ENCODE measurements at places on chromosomes 2 and 18. TPM values are rescaled to one million over a fixed set of nuclear protein-coding genes. Genes with fewer than 3 reads are reported as not detected.

- no peak overlapping the region for H3K27ac ChIP-seq
- H3K27me3 ChIP-seq = peaks cover 25% of the 10 kb centered on the region
- no peak overlapping the region for H3K4me3 ChIP-seq
- DNase-seq = no peak
Measured at GRCh38 chr2:73640511-73640911, 1.7 kb downstream of the NAT8 start.

DNA sequence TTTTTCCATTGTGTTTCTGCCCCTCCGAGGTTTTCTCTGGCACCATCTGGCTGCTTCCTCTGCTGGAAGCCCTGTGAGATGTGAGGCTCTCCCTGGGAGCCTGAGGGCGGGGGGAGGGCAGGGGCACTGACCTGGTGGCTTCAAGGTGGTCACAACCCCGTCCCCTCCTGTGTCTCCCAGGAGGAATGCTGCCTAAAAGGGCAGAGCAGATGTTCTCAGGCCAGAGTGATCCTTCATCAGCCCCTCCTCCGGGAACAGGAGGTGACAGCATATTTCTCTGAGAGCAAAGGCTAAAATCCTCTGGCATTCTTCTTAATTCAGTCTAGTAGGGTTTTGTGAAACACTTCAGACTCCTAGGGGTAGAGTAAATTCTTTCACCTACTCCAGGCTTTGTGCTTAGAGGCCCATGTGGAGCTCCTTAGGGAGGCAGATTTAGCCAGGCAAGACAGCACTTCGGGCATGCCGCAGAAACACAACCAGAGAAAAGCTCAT lies 18.3 kb upstream of the GREB1 start:
- no peak overlapping the region for H3K4me3 ChIP-seq
- H3K27ac ChIP-seq = no peak overlapping the region
- no peak for DNase-seq
- no peaks in the 10 kb centered on the region for H3K4me1 ChIP-seq

- H3K36me3 ChIP-seq = no peaks in the 10 kb centered on the region
- no peaks in the 10 kb centered on the region for H3K4me1 ChIP-seq
- H3K27ac ChIP-seq = no peak overlapping the region
- peak; percentile 17 for DNase-seq
- no peak overlapping the region for H3K4me3 ChIP-seq
Measured at GRCh38 chr2:218375212-218375611, 6.9 kb upstream of the SLC11A1 start.

GRCh38 chr2:114651933-114652332 lies 209.5 kb downstream of the DPP10 start:
- no peak overlapping the region for H3K27ac ChIP-seq
- no peaks in the 10 kb centered on the region for H3K36me3 ChIP-seq
- no peaks in the 10 kb centered on the region for H3K4me1 ChIP-seq
- no peak overlapping the region for H3K4me3 ChIP-seq
- DNase-seq = no peak

- H3K36me3 ChIP-seq = no peaks in the 10 kb centered on the region
- peaks cover 35% of the 10 kb centered on the region for H3K4me1 ChIP-seq
- no peak overlapping the region for H3K4me3 ChIP-seq
- peaks cover 18% of the 10 kb centered on the region for H3K27me3 ChIP-seq
- no peak for DNase-seq
Measured at GRCh38 chr2:216860426-216861137, 718 bp upstream of the TNP1 start.

DNA sequence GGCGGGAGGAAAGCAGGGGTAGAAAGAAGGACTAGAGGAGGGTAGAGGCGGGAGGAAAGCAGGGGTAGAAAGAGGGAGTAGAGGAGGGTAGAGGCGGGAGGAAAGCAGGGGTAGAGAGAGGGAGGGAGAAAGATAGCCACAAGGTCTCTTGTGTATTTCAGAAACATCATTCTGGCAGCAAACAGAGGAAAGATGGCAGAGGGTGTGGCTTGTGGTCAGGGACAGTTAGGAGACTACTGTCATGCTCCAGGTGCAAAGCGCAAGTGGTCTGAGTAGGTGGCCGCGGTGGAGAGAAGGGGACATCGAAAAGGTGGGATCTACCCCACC lies 82.4 kb upstream of the TAF1B start:
- DNase-seq = no peak
- H3K36me3 ChIP-seq = no peaks in the 10 kb centered on the region
- H3K27me3 ChIP-seq = peaks cover 13% of the 10 kb centered on the region

GRCh38 chr2:207502577-207503198 lies 27.1 kb upstream of the CREB1 start:
- no peaks in the 10 kb centered on the region for H3K27me3 ChIP-seq
- no peak overlapping the region for H3K4me3 ChIP-seq
- H3K36me3 ChIP-seq = no peaks in the 10 kb centered on the region
- no peak for DNase-seq
- H3K4me1 ChIP-seq = peaks cover 63% of the 10 kb centered on the region
- no peak overlapping the region for H3K27ac ChIP-seq

DNA sequence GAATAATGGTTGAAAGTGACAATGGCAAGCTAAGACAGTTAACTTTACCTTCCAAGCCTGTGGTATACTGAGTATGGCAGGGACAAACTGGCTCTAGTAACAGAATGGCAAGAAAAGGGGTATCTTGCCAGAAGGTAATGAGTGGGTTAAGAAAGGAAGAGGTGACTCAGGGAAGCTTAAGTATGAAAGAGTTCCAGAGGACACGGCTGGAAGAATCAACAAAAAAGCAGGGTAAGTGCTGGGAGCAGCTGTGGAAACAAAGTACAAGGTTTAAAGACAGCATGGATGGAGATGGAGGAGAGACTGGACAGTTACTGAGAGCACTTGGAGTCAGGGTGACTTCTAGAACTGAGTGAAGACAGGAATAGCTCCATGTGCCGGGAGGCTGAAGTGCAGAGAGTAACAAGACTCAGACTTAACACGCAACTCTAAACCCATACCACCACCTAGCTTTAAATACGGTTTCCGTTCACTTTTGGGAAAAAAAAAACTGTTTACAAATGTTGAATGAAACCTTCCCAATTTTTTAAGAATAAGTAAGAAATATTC lies 69.0 kb downstream of the REV1 start:
- H3K27me3 ChIP-seq = peaks cover 3% of the 10 kb centered on the region
- H3K27ac ChIP-seq = peak overlapping the region; percentile 72
- peak; percentile 29 for DNase-seq
- peaks cover 39% of the 10 kb centered on the region for H3K36me3 ChIP-seq
- peaks cover 37% of the 10 kb centered on the region for H3K4me1 ChIP-seq

- H3K27me3 ChIP-seq = no peaks in the 10 kb centered on the region
- H3K4me3 ChIP-seq = peak overlapping the region; percentile 9
- H3K27ac ChIP-seq = no peak overlapping the region
- peaks cover 60% of the 10 kb centered on the region for H3K36me3 ChIP-seq
- DNase-seq = no peak
Measured at GRCh38 chr2:225037415-225038230, 4.6 kb downstream of the DOCK10 start.

GRCh38 chr2:199811346-199811745 lies 39.6 kb downstream of the FTCDNL1 start:
- H3K27me3 ChIP-seq = 0 out of 2 replicates have a peak, but pooled peaks cover 3% of the 10 kb centered on the region
- H3K4me3 ChIP-seq = no peak overlapping the region
- H3K27ac ChIP-seq = no peak overlapping the region
- no peak for DNase-seq
- no peaks in the 10 kb centered on the region for H3K36me3 ChIP-seq

GRCh38 chr2:180190851-180191250 lies 183.8 kb upstream of the CWC22 start:
- no peak for DNase-seq
- no peak overlapping the region for H3K4me3 ChIP-seq
- H3K27me3 ChIP-seq = no peaks in the 10 kb centered on the region
- H3K36me3 ChIP-seq = no peaks in the 10 kb centered on the region

DNA sequence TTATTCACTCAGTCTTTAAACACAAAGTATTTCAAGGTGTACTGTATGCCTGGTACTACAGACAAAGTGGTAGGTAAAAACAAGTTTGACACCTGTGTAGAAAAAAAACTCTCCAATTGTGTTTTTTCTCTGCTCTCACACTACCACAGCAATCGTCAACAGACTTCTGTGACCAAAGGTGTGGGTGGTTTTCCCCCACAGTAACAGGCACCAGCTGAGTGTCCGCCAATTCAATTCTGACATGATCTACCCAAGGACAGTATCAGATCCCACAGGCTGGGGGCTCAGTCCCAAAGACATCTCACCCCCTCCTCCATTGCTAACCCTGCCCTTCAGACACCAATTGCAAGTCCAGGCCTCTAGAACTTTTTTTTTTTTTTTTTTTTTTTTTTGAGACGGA lies 71.2 kb downstream of the CD226 start:
- H3K27me3 ChIP-seq = peaks cover 3% of the 10 kb centered on the region
- no peak overlapping the region for H3K27ac ChIP-seq
- H3K4me1 ChIP-seq = peaks cover 9% of the 10 kb centered on the region
- no peak for DNase-seq
- no peak overlapping the region for H3K4me3 ChIP-seq

The CPO gene
- not detected for total RNA-seq

The C2orf78 gene
- not detected for total RNA-seq

The ARHGEF33 gene
- total RNA-seq = 0.05 TPM

The LCT gene
- total RNA-seq = not detected

The PXDN gene
- total RNA-seq = 358 TPM

The CD8B gene
- total RNA-seq = not detected

The WNT10A gene
- not detected for total RNA-seq
